ENCODE measurements at places on chromosomes 12 and 14.

DNA sequence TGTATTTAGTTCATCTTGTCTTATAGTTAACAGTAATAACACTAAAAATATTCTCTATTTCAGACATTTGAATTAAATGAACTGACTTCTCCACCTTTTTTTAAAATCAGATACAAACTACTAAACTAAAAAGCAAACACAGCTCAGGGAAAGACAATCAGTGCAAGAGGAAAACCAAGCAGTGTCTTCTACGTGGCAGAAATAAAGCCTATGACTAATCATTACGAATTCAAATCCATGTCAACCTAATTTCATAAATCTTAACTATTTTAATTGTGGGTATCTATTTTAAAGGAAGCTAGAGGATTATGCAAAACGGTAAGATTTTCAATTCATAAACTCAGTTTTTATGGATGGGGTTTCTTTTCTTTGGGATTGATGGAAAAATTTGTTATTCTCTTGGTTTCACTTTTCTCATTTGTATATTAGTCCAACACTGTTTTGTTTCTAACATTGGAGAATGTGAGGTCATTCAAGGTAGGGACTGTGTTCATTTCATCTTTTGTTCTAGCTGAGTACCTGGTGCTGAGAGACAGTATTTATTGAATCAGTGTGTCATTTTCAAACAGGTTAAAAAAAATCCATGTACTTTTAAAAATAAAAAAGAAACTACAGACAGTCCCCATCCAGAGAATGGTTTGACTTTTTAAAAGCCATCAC lies 12.8 kb upstream of the PALS1 start:
- DNase-seq = no peak

- DNase-seq = no peak
These were observed 28.8 kb downstream of the POLE start for GRCh38 chr12:132658149-132658894.

GRCh38 chr12:86196465-86196864 lies 59.7 kb downstream of the MGAT4C start:
- DNase-seq = no peak

DNA sequence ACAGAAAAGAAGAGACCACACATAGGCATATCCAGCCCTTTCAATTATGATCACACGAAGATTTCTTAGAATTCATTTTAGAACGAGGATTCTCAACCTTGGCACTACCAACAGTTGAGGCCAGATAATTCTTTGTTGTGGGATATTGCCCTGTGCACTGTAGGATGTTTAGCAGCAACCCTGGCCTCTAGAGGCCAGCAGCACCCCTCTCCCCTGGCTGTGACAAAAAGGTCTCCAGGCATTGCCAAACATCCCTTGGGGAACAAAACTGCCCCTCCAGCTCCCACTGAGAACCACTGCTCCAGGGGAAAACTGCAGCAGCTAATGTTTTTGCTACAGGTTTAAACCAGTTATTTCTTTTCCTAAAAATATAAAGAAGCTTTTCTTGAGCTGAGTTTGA lies 7.1 kb downstream of the NT5DC3 start:
- DNase-seq = no peak

DNA sequence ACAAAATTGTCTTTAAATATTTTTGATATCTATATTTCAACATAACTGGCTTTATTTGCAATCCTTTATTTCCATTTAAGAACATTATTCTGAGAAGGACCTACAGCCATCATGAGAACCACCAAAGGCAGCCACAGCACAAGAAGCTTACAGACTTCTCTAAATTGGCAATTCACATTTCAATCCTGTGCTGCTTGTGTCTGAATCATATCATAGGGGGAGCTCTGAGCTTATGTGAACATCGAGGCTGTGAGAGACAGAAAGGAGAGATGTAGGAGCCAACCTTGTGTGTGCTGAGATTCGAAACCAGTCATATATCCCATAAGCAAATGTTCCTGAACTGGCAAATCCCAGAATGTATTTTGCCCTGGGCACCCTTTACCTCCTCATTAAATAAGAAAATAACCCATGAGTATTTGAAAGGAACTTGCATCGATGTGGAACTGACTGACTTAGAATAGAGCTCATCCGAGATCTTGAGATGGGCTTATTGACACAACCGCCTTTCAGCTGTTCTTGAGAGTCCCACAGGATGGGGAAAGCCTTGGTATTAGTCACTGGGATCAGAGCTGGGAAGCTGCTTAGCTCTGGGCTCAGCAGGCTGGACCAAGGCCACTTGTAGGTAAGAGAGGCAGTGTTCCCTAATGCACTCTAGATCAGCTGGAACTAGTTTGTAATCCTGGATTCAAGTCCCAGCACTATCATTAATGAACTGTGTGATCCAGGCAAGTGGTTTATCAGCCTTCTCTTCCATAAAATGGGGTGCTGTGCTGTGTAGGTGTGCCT lies 329.8 kb downstream of the CACNA1C start:
- no peak for DNase-seq

Measured in GM12892 (cell line).